ENCODE measurements at places on chromosomes 5 and 9.

DNA sequence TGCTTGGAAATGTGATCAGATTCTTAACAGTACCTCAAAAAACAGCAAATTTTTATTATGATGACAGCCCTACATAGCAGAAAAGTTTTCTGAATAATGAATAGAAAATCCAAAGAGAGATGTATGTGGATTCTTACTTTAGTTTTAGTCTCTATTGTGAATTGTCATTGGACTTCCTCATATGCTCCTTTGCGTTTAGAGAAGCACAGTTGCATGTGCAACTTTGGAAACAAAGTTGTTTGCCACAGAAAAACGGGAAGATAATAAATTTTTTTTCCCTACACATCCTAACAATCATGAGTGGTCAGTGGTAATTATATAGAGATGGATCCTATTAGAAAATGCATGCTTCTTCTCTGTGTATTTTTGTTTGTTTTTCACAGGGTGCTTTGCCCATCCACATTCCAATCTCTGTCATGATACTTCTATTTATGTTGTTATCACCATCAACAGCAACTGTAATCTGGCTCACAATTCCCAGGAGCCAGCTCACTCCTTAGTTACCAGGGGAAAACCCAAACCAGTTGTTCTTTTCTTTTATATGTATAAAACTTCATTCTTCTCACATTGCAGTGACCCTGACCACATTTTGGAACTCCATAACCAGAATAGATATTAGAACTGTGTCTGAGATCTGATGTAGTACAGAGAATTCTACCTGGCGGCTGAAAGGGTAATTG, 118.7 kb downstream of the NDUFS4 start:
- DNase-seq: peak; percentile 4

DNA sequence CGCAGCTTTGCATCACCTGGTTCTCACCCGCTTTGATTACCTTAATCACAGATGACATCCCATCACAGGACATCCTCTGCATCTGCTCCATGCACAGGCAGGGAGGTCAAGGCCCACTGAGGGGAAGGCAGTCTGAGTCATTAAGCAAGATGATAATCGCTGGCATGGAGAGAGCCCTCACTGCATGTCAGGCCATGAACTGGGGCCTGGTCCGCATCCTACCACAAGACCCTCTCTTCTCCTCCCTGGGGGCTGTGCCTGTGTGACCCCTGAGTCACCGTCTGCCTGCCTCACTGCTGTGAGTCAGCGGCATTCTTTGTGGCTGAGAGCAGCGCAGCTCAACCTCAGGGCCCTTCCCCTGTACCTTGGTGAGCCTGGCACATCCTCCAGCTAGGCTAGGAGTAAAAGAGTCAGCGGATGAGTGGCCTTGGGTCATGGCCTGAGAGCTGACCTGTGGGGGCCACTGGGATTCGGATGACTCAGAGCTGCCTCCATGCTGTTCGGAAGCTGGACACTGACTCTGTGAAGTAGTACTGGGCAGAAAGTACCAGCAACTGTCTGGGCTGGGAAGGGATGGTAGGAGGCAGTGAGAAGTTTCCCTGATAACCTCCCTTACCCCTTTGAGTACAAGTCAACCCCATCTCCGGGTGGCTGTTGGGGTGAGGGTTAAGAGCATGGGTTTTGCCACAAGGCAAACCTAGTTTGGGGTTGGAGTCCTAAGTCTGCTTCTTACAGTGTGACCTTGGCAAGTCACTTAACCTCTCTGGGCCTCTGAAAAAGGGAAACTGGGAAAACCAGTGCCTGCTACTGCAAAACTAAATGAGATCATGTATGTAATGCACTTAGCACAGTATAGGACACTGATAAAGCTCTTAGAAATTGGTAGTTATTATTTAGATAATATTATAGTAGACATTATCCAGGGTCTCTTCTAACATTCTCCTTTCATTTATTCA, 14.6 kb upstream of the ARSI start:
- DNase-seq: no peak

DNA sequence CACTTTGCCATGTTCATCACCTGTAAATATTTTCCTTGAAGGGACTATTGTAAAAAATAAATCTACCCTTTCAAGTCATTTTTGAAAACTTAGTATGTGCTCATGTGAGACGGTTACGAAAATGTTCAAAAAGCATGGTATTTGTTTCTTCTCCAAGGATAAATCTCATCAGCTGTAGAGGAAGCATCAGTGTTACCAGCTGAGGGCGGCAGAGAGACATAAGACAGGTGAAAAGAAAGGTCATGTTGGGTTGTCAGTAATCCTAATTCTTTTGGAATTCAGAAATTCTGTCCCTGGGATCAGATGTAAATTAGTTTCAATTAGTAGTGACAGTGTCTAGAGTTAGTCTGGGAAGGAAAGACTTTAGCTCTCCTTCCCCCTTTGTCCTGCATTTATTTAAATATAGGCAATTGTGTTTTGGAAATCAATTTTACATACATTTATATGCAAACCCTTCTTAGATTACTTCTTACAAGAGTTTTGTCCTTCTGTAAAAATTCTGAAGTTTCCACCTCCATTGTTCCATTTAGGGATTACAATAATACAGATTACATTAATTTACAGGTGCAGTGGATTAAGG, 791.9 kb upstream of the CDH6 start:
- DNase-seq: no peak

GRCh38 chr5:65411356-65411755, 70.4 kb downstream of the ADAMTS6 start:
- no peak for DNase-seq

- DNase-seq: peak; percentile 74
These were observed at the start of gene SGCD for GRCh38 chr5:156326718-156327259. Gene SGCD (plus strand): TSS chr5:156327164.

Data from AG04449 (cell line).